ENCODE measurements at places on chromosomes 7 and 10.

GRCh38 chr10:96266118-96266770 lies 5.1 kb downstream of the BLNK start:
- no peak for DNase-seq

GRCh38 chr10:26269754-26270153 lies 53.2 kb downstream of the GAD2 start:
- no peak for DNase-seq

GRCh38 chr7:75531359-75531821 lies 39.3 kb downstream of the SPDYE5 start:
- DNase-seq, result no peak

- no peak for DNase-seq
Observed at GRCh38 chr10:75546004-75546403, 114.6 kb downstream of the LRMDA start.

DNA sequence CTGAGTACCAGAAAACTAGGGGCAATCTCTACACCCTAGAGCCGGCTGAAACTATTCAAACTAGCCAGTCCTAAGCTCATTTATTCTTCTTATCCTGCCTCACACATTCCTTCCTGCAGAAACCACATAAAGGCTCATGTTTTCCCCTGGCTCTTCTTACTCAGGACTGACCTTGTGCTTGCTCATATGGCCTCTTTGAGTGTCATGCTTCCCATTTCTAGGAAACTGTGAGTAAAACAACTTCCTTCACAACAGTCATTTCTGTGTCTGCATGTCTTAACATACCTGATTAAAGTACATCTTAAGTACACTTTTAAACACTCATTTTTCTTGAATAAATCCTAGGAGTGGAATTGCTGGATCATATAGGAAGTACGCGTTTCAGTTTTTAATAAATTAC lies 52.3 kb upstream of the KIAA1217 start:
- no peak for DNase-seq

DNA sequence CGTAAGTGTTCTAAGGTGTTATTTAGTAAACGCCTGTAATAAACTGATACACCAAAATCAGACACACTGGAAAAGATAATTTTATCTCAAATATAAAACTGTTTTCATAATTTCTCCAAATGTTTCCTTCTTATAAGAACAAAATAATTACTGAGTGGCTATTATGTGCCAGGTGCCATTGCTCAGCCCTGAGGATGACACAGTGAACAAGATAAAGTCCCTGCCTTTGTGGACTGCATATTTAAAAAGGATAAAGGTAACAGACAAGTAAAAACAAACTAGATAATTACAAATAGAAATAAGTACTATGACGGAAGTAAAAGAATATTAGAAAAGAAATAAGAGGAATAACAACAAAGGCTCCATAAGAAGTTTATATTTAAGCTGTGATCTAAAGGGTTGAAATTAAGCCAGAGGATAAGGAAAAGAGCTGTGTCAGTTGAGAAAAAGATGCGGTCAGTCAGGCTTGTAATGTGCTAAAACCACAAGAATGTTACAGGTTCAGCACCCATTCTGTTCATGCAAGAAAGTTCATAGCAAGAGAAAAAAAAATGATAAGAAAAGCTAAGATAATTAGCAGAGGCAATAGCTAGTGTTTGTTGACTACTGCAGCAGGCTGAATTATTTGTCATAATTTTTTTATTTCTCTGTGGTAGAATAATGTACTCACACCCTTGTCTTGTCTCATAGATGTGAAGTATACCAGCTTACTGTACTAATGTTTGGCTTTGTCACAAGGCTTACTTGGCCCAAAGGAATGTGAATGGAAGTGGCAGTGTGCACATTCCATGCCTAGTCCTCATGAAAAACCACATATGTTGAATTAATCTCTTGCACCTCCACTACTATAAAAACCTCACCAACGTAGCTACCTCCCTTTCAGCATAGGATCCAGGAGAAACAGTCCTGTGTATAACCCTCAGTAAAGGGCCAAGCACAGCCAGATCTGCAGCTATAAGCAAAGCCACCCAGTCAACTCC lies 75.1 kb downstream of the CRPPA start:
- no peak for DNase-seq

GRCh38 chr7:126569402-126569801 lies 683.3 kb downstream of the GRM8 start:
- DNase-seq, result no peak

DNA sequence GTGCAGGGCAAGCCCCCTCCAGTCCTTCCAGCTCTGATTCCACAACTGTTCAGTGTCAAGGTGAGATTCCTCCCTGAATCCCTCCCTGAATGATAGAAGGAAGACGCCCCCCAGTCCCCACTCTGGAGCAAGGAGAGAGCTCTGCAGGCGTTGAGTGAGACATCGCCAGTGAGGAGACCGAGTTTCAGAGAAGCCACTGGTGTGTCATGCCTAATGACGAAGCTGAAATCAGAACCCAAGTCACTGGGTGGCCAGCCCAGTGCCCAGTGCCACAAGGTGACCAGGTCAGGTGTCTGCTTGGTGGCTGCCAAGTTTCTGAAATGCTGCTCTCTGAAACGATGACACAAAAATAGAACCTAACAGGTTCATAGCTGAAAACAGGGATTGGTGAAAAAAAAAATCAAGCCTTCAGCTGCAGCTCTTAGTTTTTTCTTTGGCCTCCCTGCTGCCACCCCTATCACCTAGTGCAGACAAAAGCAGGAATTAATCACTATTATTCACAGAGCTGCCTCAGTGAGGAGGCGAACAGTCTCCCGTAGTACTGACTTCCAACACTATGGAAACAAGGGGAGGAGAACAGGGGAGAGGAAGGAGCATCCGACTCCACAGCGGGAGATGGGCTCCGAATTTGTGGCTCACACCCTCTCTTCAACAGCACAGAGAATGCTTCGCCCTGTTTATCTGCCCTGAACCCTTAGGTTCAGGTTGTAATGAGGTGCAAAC lies 153.5 kb downstream of the ARHGAP12 start:
- no peak for DNase-seq

DNA sequence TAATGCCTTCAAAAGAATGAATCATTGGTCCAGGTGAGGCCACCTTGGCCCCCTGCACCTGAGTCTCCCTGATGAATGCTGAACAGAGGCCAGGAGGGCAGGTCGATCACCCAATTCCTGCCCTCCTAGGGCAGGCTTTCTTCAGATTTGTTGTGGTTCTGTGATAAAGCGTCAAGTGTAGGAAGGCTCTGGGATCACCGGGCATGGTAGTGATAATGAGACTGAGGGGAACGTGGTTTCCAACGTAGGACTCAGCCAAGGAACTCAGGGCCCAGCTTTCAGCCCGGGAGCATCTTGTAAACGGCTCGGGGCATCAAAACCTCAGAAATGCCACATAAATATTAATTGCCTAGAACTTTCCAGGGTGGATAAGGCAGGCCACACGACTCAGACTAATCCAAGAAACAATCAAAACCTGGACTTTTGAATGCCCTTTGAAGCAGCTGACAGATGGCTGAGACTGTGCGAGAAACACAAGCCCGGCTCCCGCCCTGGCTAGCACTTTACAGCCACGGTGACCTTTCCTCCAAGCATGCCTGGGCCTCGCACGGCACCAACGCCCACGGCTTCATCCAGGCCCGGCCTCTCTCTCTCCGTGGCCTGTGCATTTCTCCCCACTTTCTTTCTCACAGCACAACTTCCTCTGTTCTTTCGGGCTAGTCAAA lies 239.3 kb upstream of the GRB10 start:
- DNase-seq, result no peak

DNA sequence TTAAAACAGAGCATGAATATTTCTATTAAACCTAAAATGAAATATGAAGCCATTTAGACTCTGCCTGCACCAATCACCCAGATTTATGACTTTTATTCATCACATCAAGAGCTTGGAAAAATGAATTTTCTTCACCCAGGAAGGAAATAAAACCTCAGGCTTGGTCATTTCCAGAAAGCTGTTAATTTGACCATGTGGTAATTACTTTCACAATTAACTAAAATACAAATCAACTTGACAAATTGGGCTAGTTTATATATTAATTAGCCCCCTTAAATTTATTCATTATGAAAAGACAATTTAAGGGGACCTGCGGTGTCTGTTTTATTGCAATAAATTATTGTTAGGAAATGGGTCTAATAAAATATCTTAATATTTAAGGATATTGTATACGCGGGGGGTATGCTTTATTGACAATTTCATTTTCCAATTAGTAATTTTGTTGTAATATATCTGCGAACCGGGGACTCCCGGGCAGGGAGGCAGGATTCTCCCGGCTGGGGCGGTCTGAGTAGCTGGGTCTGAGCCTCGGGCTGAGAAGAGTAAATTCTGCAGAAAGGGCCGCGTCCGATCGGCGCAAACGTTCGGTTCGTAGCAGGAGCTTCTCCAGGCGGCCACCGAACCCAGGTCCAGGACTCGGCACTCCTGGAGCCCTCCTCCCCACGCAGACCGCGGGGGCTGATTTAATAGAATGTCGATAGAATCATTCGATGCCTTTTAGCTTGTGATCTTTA lies 9.4 kb upstream of the MNX1 start:
- no peak for DNase-seq

GRCh38 chr10:17028798-17029197 lies 100.8 kb downstream of the CUBN start:
- DNase-seq, result no peak

DNA sequence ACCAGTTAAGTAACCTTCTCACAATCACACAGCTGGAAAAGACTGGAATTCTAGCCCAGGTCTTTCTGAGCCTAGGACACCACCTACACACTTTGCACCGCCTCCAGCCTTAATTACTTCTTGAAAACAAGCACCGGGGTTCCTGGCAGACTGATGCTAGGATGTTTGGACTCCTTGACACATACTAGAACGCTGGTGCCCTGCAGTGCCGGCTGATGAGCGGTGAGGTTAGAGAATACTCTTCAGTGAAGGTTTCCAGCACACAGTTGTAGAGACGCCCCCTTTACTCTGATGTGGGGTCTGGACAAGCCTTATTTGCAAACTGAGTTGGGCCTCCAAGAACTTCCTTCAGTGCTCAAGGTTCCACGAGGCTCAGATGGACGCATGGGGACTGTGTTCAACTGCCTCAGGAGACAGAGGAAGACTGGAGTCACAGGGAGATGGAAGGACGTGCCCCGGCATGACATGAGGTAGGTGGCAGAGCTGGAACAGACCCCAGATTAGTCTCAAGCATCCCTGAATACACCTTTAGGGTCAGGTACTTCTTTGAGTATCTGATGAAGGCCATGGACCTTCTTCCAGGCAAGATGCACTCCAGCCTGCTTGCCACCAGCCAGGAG lies 89.6 kb downstream of the COBL start:
- DNase-seq, result no peak

DNA sequence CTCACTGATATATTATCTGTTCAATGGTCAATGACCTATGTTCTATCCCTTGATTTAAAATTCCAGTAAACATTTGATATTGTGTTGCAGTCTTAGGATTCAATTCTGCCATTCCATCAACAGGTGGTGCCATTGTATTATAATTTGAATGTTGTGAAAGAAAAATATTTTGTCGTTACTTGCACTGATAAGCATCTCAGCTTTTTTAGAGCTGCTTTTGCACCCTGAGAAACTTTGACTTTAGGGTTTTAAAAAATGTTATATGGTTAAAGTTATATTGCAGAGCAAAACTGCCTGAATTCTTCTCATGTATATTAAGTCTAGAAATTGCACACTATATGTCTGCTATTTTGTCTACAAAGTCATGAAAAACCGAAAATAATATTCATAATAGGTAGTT lies 18.8 kb upstream of the MINDY3 start:
- no peak for DNase-seq

GRCh38 chr10:77837248-77837924 lies 89.2 kb downstream of the DLG5 start:
- peak; percentile 44 for DNase-seq

DNA sequence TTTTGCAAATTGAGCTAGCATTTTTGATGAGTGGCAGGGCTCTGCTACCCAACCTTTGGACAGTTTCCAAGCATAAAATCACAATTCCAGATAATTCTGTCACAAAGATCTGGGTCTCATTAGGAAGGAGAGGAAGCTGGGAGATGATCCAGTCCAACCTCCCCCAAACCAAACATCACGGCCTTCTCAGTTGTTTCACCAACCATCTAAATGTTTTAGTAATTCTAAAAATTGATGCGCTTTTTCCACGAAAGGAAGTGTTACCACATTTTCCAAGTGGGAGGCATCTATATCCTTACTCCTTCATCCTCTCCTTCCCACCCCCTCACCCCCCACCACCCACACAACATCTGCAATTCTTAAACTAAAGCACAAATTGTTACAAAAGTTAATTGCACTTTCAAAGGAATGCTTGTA lies 108.3 kb downstream of the EGFR start:
- no peak for DNase-seq

DNA sequence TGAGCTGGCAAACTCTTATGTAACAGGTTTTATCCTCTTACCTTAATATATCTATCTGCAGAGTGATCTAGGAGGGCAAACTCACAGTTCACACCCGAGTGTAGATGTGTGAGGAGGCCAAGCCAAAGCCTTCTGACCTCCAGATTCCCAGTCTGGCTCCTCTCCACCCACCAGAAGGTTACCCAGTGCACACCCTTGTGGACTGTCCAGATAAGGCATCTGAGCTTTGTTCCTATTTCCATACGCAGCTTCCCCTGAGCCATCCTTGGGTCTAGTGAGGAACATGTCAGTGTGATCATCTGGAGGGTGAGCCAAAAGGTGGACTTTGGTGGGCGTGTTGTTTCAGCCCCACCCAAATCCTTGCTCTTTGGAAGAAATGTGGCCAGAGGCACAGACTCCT lies 203.0 kb upstream of the MEOX2 start:
- no peak for DNase-seq

GRCh38 chr10:1464881-1465417 lies 272.4 kb downstream of the ADARB2 start:
- DNase-seq, result no peak

- DNase-seq, result no peak
Observed at GRCh38 chr7:142112086-142112485, 568 bp downstream of the MGAM2 start.

- DNase-seq, result no peak
Observed at GRCh38 chr7:45236666-45237065, 79.1 kb downstream of the RAMP3 start.

DNA sequence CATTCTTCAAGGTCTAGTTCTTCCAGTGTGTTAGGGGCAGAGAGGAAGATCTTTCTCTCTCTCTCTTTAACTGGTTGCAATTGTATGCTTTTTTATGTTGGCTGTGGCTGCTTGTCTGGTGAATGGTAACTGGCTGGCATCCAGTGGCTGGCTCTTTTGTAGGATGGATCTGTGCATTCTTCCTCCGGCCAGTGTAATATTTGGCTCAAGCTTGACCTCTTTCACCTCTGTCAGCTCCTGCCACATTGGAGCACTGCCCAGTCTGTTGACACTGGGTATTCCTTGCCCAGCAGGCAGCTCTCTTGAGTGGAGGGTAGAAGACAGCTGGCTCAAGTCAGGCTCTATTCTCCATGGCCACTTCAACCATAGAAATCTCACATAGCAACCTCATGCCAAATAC lies 528.3 kb downstream of the PHTF2 start:
- no peak for DNase-seq

DNA sequence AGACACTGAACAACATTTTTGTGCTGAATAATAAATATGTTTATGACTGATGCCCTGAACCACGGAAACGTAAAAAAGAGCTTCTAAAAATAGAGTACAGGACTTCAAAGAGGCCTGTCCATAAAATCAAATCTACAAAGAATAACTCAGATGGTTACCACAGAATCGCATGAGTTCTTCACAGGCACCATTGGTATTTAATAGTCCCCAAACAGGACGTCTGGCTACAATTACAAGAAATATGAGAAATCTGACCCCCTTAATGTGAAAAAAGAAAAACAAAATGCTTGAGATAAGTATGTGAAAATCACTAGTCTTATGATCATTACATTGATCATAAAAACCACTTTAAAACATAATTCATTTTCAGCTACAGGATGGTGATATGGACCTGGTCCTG lies 20.8 kb downstream of the CYTH3 start:
- no peak for DNase-seq

All from activated T-helper 1 cell treated with Interleukin-2 at 50 U/mL for 16 hours (primary cell).